Urothelium cell line (cell line): ENCODE measurements at places on chromosomes 7 and 10.

GRCh38 chr7:152103066-152103465 lies 77.6 kb downstream of the GALNT11 start:
- no peak for DNase-seq

DNA sequence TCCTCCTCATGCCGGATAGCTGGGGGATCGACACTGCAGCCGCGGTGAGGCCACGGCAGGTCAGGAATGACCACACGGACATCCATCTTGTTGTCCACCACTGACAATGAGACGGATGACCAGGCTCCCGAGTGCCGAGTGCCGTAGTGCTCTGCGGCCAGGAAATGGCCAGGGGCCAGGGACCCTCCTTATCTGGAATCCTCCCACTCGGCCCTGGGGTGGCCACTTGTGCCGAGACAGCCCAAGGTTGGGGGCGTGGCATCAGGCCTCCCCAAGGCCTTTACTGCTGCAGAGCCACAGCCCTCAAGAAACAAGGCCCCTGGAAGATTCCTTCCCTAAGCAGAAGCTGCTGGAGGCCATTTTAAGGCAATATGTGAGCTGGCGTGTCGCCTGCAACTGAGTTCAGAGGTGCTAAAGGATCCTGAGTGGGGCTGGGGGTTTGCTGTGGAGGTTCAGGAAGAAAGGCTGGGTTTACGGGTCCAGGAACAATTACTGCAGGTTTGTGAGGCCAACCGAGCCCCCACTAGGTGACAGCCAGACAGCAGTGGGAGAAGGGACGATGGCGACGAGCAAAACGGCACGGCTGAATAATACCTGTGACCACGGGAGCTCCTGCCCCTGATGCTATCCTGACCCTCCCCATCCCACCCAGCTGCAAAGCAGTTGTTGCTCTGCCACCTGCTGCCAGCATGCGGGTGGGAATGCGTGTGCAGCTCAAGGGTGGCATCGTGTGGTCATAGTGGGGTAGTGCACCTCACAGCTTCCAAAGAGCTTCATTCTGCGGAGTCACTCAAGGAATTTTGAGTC lies 31.6 kb upstream of the LEP start:
- DNase-seq, result peak; percentile 71

GRCh38 chr7:124570558-124570957 lies 195.0 kb downstream of the GPR37 start:
- no peak for DNase-seq

- no peak for DNase-seq
These were observed 527.8 kb downstream of the MDFIC start for GRCh38 chr7:115449689-115450088.

DNA sequence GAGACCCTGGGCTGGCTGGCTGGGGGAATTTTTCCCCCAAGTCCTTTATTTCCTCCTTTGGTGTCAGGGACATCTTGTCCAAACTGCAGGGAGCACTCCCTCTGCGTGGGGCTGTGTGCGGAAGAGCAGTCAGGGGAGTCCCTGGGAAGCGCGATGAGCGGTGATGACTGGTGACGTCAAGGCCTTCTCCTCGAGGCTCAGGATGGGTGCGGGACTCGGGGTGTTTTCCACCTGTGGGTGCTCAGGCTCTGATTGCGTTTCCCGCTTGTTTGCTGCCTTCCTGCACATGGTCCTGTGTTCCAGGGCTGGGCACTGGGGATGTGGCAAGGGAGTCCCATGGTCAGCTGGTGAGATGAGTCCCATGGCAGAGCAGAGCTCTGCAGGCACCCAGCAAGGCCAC lies 101.2 kb downstream of the DOCK1 start:
- no peak for DNase-seq

DNA sequence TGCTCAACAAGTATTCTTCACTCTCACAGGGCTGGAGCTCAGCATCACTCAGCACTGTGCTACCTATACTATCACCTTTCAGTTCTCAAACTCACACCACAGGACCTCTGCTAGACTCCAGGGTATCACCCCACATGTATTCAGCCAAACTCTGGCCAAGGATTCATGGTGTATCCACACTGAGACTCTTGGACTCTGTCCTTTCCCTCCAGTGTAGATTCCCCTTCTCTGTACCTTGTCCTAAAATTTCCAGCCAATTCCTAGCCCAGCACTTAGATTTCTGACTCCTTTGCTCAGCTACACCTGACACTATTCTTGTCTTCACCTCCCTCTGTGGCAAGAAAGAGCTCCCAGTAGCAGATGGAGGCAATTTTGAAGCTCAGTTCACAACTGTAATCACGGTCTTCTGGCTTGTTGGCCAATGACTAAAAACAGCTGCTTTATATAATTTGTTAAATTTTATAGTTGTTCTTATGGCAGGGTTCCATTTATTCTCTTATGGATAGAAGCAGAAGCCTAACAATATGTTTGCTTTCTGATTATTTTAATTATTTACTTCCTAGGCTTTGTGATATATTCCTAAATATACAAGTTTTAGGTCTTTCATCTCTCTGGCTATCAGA lies 258.8 kb downstream of the THSD7A start:
- no peak for DNase-seq

GRCh38 chr7:15012135-15012534 lies 109.6 kb upstream of the DGKB start:
- no peak for DNase-seq

DNA sequence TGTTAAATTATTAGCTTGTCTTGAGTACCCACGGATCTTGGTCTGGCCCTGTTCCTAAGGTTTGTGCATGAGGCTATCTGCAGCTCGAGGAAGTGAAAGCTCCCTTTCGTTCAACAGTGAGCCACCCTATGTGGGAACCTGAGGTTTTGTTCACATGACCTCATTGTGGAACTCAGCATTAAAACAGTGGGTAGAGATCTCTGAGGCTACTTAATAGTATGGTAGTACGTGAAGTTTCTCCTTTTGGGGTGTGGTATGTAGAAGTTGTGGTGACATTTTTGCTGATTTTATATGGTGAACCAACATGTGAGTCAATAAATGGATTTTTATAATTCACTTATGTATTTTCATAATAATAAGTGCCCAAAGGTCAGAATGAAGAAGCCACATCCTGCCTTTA lies 252.7 kb upstream of the FERD3L start:
- peak; percentile 9 for DNase-seq

GRCh38 chr10:123425680-123426079 lies 240.5 kb upstream of the GPR26 start:
- no peak for DNase-seq

DNA sequence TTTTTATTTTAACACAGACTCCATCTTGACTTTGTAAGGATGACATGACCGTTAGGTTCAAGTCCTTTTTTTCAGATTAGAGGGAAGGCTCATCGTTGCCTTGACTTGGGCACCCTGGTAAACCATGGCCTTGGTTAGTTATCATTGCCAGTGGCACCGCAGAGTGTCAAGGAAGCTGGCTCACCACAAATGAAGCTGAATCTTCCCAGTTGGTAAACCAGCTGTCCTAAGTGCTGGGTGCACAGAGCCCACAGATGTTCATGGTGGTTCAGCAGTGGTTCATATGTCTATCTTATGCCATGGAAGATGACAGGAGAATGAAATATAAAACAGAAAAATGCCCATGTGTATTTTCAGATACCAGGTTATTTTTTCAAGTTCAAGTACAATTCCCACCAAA lies 273.6 kb downstream of the PLXDC2 start:
- no peak for DNase-seq

- DNase-seq, result no peak
These were observed 36.0 kb downstream of the CARD11 start for GRCh38 chr7:3007696-3008095.

GRCh38 chr7:103990991-103991390 lies 1.5 kb upstream of the RELN start:
- no peak for DNase-seq

DNA sequence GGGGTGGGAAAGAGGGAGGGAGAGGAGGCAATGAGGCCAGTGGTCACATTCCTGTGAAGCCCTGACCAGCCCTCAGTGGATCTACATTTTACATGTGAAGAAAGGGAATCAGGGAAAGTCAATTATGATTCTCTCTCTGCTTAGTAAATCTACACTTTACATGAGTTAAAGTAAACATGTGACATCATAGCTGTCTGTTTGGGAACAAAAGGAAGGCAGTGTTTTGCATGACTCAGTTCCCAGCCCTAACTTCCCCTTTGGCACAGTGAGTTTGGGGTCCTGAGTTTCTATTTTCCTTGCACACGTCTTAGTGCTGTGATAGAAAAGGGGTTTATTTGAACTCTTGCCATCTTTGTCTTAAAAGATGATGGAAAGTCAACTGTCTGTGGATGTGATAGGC lies 615.1 kb downstream of the SDK1 start:
- peak; percentile 52 for DNase-seq

GRCh38 chr7:72244826-72245398 lies 167.2 kb downstream of the CALN1 start:
- DNase-seq, result no peak

- no peak for DNase-seq
These were observed 2.7 kb upstream of the FRAT2 start for GRCh38 chr10:97336942-97337831.

- DNase-seq, result no peak
These were observed 148.6 kb downstream of the IMMP2L start for GRCh38 chr7:111413739-111414138.

GRCh38 chr10:12455766-12456165 lies 106.4 kb downstream of the CAMK1D start:
- DNase-seq, result no peak

DNA sequence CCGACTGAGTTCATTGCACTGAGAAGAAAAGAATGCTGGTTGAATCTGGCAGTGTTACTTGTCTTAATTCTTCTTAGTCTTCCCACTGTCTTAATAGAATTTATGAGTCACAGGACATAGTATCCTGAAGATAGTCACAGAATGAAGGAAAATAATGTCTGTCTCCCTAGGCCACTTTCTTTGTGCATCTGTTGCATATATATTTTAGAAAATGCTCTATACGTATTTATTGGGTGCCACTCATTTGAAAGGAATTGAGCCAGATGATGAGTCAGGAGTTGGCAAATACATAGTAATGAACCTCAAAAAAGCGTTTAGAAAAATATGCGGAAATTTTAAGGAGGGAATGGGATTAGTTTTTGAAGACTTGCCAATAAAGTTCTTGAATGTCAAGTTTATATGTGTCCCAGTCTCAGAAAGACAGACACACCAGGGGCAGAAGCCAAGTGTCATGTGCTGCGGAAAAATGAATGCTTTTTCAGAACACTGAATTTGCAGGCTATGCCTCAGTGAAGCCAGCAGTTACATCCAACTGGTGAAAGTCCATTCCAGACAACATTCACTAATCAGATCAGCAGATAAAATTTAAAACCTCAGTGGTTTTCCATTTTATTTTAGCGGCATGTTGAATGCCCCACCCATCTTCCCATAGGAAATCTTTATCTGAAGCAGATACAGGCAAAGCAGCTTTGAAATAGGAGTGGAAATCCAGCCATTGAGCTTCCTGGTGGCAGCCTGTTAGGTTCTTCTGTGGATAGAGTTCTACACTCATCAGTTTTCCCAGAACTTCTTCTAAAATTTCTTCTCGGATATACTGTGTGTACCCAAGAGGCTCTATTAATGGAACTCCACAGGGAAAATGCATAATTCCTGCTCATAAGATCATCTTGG lies 308.4 kb downstream of the BICC1 start:
- DNase-seq, result peak; percentile 17

GRCh38 chr7:69696686-69697685 lies 98.7 kb downstream of the AUTS2 start:
- DNase-seq, result no peak
